ENCODE measurements at places on chromosomes 3 and 15.

DNA sequence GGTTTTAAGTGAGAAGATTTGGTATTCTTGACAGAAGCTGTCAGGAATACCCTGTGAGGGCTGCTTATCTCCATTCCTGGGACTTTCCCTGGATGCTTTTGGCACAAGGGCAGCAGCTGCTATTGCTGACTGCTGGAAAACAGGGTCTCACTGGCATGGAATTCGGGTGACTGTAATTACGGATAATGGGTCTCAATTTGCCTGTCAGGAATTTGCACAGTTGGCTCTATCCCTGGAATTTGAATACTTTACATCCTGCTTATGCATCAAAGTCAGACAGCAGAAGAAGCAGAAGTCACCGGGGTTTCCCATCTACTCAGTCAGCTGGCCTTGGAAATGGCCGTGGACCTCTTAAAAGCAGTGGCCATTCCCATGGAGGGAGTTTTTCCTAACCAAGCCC lies 25.9 kb upstream of the AKAP13 start:
- DNase-seq, result no peak

- DNase-seq, result no peak
Measured at GRCh38 chr3:187986514-187986934, 167.4 kb upstream of the LPP start.

DNA sequence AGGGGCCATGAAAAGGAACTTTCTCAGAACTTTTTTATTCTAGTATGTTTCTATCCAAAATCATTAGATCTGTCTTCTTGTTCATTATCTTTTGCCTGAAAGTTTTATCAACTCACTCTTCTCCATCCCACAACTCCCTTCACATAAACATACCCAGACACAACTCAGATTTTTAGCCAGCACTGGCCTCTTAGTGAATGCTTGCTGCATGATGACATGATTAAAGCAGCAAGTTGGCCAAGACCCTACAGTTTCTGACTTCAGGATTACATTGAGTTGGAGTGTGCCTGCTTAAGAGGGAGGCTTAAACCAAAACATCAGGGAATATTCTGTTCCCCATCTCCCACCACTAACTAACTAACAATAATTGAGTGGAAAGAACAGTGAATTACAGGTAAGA lies 38.1 kb downstream of the PLSCR2 start:
- no peak for DNase-seq

- DNase-seq, result no peak
Measured at GRCh38 chr3:194767446-194768207, 81.9 kb downstream of the FAM43A start.

GRCh38 chr3:106215047-106215446 lies 346.2 kb upstream of the CBLB start:
- DNase-seq, result no peak

GRCh38 chr3:189143771-189144170 lies 28.0 kb upstream of the TPRG1 start:
- no peak for DNase-seq

GRCh38 chr3:88298189-88298588 lies 148.4 kb downstream of the C3orf38 start:
- DNase-seq, result no peak

GRCh38 chr3:58041826-58042324 lies 33.7 kb downstream of the FLNB start:
- DNase-seq, result no peak

- no peak for DNase-seq
Measured at GRCh38 chr15:52642386-52643361, 36.5 kb downstream of the ATOSA start.

- no peak for DNase-seq
Measured at GRCh38 chr3:29590012-29590411, 309.1 kb downstream of the RBMS3 start.
